ENCODE measurements at places on chromosomes 2 and 18.

GRCh38 chr18:55252901-55253300, 293.6 kb upstream of the CCDC68 start:
- no peak for DNase-seq

GRCh38 chr2:47141520-47141919, 13.6 kb downstream of the STPG4 start:
- DNase-seq = no peak

DNA sequence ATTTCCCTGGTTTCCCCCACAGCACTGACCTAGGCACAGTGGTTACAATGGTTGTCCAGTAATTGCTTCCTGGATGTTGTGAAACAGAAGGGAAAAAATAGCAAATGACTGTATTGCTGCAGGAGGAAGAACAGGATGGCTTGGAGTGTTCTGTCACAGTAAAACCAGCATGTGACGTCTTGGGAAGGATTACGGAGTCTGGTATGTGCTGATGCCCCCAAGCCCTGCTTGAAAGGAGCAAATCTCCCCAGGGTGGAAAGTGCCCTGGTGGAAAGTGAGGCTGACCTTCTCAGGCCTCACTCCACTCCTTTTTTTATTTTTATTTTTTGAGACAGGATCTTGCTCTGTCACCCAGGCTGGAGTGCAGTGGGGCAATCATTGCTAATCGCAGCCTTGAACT, 7.8 kb downstream of the RAB11FIP5 start:
- DNase-seq = no peak

- no peak for DNase-seq
These were observed 74.9 kb downstream of the ATP8B1 start for GRCh38 chr18:57727952-57728807.

DNA sequence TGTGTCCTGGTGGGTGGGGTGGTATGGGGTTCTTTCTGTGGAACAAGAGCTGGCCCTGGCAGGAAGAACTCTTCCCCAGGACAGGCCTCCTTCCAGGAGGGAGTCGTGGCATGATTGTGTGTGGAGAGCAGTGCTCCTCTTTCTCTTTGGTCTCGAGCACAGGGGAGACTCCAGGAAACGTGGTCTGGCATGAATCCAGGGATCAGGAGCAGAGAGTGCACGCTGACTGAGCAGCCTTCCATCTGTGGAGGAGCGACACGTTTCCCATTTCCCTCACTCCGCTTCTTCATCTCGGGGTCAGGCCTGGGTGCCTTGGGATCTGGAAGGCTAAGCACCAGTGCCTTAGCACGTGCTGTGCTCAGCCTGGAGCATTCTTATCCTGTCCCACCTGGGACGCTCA, 132.0 kb upstream of the HDAC4 start:
- DNase-seq = no peak

- DNase-seq = no peak
These were observed 96.8 kb upstream of the RPRM start for GRCh38 chr2:153575171-153575853.

DNA sequence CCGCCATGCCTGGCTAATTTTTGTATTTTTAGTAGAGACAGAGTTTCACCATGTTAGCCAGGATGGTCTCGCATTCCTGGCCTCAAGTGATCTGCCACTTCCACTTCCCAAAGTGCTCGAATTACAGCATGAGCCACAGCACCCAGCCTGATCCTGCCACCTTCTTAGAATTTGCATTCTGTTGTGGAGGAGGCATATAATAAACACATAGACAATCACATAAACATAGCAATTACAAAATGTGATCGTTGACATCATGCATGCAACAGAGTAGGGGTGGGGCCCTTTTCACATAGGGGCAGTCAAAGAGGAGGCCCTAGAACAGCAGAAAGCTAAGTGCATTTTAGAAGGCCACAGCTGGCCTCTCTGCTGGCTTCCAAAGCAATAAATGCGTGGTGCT, 39.9 kb upstream of the TSPYL6 start:
- DNase-seq = no peak

DNA sequence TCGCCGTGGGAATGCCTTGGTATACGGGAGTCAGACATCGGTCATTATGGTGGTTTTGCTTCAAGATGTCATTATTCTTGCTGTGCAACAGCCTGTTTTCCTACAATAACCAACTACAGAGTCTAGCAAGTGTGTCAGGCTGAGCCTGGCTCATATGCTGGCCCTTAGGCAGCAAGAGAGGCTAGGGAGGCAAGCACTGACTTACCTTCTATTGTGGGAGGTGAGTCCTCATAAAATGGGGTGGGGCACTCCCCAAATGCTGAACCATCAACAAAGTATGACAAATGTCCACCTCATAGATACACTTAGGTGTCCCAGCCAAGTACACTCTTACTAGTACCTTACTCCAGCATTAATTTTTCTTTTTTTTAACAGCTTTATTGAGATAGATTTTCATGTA, 77.0 kb upstream of the ATL2 start:
- DNase-seq = no peak

GRCh38 chr18:28995319-28995718, 818.4 kb upstream of the CDH2 start:
- no peak for DNase-seq

DNA sequence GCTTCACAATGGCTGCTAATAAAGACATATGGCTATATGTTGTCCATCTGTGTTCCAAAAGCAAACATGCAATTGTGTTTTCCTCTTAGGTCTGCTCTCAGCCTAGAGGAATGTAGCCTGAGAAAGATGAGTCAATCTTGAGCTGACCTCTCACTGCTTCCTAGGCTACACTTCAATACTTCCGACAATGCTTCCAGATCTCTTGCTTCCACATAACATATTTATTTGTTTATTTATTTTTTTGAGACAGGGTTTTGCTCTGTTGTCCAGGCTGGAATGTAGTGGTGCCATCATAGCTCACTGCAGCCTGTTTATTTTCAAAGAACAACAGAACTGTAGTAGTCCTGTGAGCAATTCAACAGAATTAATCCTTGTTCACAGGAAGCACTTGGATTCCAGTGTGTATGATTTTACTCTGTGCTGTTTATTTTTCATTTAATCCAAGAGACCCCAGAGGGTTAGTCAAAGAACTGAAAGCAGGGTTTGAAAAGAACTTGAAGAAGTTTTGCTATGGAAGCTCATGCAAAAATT, 437.9 kb downstream of the TXNL1 start:
- no peak for DNase-seq

- DNase-seq = no peak
These were observed 56.1 kb downstream of the HS6ST1 start for GRCh38 chr2:128262315-128263253.

DNA sequence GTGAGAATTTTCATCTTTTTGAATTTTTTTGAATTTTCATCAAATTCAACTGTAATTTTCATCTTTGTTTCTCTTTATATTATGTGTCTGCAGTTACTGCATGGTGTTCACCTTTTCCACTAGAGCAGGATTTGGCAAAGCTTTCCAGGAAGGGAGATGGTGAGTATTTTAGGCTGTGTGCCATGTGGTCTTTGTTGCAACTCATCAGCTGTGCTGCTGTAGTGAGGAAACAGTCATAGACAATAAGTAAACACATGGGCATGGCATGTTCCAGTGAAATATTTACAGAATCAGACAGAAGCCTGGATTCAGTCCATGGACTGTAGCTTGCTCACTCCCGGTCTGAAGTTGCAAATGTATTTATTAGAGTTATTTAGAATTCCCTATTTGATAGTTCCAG, 120.4 kb downstream of the DCDC2C start:
- no peak for DNase-seq

GRCh38 chr2:98935777-98936352, at the start of gene CRACDL:
Gene CRACDL (minus strand): TSS chr2:98936225. CDS start chr2:98846800, 89,425 bp downstream.
- no peak for DNase-seq

- DNase-seq = no peak
These were observed 421.6 kb upstream of the CHST9 start for GRCh38 chr18:27606741-27607140.

DNA sequence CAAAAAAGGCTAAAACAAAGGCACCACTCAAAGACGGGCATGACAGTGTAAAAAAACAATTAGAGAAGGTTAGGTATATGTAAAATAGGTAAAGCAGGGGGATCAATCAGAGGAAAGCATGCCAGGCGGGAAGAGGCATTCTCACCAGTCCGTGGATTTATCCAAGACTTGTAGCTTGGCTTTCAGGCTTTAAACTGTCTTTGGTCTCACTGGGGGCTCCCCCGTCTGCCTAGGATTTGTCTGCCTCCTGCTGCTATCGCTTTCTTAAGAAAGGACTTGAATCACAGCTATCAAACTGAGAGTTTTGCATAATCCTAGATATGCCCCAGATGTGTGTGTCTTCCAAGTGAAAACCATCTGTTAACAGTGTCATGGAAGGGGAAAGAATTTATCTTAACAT, 11.1 kb upstream of the GORASP2 start:
- no peak for DNase-seq

DNA sequence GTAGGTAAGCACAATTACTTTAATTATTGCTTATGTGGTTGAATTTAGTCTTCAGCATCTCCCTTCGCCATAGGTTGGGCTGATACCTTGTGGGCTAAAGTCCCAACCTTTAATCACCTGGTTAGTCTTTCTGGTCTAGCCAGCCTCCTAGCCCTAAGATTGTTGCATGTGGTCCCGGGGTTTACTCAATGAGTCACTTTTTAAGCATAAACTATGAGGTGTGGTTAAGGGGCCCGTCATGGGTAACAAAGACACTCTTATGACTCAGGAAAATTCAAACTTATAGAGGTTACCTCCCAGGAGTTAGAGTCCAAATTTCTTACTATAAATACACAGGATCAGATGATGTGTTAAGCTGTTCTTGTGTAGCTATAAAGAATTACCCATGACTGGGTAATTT, 841.6 kb downstream of the TRIB2 start:
- DNase-seq = no peak

- no peak for DNase-seq
These were observed 114.8 kb downstream of the GALNT1 start for GRCh38 chr18:35696307-35696706.

DNA sequence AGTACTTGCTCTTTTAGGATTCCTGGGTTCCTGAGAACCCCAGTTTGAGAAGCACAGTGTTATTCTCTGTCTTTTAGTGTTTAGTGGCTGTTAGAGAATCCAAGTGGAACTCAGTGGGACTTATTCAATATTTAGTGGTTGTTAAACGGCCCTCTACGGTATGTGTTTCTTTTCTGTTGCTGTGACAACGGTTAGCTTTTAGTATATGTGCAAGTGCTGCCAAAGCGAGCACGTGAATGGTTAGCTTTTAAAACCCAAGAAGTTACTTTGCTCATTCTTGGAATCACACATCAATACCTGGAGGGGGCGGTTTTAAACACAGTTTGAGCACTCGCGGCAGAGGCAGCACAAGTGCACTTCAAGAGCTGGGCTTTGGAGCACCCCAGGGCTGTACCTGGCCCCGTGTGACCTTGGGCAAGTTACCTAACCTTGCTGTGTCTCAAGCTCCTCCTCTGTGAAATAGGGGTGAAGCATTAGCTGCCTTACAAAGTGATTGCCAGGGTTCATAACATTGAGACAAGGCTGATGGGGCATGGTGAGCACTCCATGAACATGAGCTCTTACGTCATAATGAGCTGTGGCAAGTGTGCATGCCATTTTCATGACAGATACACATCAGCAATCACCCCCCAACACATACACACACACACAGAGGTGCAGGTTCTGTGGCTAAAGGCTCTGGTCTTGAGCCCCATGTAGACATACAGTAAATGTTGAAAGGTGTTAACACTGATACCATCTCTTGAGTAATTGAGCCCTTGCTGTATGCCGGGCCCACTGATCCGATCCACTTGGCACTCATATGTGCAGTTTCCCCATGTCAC, 234.1 kb downstream of the ALPK2 start:
- no peak for DNase-seq

DNA sequence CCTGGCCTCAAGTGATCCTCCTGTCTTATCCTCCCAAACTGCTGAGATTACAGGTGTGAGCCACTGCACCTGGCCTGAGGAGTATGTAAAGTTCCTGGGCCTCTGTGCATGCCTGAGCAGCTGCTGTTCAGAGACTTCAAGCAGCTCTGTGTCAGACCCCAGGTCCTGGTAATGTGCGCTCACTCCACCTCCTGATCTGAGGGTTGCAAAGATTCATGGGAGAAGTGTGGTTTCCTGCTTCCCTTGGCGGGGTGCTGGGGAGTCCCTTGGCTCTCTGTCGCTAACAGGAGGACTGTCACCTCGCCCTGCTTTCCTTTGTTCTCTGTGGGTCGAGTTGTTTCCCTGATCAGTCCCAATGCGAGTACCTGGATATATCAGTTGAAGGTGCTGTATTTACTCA, 8.6 kb upstream of the IL36A start:
- peak; percentile 26 for DNase-seq

DNA sequence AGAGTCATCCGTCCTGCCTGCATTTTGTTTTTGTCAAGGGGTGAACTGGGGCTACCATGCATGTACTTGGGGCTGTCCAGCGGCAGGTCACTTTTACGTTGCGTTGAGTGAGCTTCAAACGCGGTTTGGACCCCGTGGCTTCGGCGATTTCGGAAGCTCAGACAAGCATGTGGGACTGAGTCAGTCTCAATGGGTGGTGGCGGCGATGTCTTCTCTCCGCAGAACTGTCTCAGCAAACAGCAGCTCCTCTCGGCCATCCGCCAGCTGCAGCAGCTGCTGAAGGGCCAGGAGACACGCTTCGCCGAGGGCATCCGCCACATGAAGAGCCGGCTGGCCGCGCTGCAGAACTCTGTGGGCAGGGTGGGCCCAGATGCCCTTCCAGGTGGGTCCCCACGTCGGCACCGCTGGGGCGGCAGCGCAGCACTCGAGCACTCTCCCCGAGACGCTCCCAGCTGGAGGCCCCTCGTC, 21.3 kb downstream of the FBLN7 start:
- no peak for DNase-seq

DNA sequence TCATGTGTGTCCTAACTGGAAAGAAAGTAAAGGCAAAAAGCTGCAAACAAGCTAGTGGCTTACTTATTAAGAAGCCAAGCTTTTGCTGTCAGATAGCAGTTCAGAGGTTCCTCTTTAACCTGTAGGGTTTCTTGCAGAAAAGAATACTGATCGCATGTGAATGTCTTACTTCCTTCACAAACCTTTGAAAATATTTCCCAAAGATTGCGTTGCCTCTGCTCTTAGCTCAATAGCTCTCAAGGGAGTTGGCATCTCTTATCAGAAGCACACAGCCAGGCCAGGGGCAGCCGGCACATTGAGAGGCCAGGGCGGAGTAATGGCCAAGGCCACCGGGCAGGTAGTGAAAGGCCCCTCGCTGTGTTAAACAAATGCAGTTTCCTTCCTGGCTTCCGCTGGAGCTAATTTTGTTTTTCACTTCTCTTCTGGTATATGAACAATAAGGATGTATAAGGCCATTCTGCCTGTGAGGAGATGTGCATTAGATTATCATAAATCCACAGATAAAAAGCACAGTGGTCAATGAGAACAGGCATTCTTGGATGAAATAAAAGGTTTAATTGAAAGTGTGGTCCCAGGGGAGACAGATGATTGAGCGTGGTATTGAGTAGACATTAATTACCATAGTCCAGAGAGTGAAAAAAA, 542.4 kb upstream of the NRP2 start:
- no peak for DNase-seq

- no peak for DNase-seq
These were observed 844.3 kb downstream of the MBD2 start for GRCh38 chr18:53380063-53380639.

DNA sequence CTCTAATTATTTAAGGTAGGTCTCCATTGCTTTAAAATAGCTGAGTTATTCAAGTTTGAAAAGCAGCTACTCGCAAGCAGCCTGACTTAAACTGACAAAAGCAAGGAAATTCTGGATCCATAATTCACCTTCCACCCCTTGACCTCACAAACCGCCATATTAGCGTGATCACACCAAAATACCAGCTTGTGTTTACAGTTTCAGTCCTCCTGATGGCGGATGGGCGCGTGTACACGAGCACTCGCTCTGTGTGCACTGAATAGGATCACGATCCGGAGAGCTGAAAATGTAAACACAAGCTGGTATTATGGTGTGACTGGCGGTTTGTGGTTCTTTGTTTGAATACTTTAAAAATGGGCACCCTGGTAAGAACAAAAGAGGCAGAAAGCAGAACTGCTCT, 42.4 kb upstream of the PSMD14 start:
- DNase-seq = no peak

Data from stimulated activated CD8-positive, alpha-beta memory T cell treated with anti-CD3 and anti-CD28 coated beads, Interleukin-15, amount 100 ng/mL, for 1 hour (primary cell).